ENCODE measurements at places on chromosomes 13 and 19.

DNA sequence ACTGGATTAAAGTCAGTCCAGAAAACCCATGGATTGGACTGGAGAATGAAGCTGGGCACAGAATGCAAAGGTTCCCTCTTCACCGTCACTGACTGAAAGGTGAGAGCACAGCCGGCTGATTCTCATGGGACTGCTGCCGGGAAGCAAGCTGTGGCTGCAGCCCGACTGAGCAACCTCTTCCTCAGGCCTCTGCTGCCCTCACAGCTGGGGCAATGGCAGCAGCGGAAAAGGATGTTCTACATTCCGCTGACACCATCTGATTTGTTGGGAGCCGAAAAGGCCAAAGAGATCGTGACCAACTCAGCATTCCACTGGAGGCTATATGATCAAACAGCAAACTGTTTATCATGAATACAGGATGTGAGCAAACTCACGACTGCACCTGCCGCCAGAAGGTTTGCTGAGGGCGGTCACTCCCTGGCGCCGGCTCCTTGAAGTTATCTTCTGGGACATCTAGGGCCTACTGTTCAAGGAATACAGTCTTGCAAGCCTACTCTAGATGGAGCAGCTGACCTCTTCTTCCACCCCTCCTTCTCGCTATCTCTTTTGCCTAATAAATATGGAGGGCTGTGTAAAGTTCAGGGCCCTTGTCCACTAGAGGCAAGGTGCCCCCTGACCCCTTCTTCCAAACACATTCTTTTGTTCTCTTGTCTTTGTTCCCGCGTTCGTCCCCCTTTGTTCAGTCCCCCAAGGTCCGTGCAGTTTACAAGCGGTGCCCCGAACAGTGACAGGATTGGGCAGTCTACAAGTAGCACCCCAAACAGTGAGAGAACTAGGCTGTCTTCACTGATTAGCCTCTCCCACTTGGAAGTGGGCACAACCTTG lies 19.6 kb upstream of the SIGLEC6 start:
- no peak for DNase-seq

- no peak for DNase-seq
These were observed 42.4 kb upstream of the WDFY2 start for GRCh38 chr13:51541809-51542258.

DNA sequence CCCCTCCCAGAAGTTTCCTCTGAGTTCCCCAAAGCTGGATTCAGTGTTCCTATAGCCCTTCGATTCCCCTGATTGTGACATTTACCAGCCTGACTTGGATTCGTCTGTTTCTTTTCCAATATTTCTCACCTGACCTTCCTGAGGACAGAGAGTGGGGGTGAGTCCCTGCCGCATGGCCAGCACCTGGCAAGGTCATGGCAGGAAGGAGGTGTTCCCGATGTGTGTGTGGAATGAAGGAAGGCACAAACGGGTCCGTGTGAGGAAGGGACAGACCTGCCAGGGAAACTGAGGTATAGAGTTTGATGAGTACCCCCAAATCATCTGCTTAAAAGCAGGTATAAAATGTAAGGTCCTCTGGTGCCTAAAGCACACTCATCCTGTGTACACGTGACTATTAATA lies 3.3 kb downstream of the COL4A1 start:
- DNase-seq = no peak

- no peak for DNase-seq
These were observed 6.6 kb upstream of the SOX1 start for GRCh38 chr13:112060282-112060830.

GRCh38 chr13:113410472-113411201 lies 42.7 kb downstream of the ADPRHL1 start:
- DNase-seq = no peak

Measured in inflammatory macrophage (primary cell).